ENCODE measurements at places on chromosomes 16 and 17.

DNA sequence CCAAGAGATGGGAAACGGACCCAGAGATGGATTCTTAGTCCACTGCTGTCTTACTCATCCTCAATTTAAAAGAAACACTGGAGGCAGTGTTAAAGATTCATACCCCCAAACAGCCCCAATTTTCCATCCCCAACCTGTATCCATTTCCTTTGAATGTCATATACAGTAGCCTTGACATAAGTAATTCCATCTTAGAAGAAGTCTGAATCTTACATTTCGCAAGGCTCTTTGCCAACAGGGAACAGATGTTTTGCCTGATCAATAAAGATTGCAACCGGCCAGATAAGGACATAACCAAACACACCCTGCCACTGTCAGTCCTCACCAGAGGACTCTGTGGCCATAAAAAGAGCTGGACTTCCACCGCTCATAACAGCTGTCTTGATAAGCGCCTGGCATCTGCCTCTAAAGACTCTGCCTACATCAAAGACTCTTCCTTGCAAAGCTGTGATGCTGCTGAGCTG lies 59.0 kb upstream of the MED9 start:
- DNase-seq, result no peak

GRCh38 chr17:14805348-14805747 lies 459.8 kb downstream of the PMP22 start:
- DNase-seq, result no peak

DNA sequence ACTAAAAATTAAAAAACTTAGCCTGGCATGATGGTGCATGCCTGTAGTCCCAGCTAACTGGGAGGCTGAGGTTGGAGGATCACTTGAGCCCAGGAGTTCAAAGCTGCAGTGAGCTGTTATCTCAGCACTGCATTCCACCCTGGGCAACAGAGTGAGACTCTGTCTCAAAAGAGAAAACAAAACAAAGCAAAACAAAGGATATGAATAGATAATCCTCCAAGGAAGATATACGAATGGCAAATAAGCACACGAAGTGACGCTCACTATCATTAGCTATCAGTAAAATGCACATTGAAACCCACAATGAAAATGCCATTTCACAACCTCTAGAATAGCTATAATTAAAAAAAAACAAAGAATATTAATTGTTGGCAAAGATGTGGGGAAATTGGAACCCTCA lies 386.2 kb upstream of the CCL2 start:
- no peak for DNase-seq

DNA sequence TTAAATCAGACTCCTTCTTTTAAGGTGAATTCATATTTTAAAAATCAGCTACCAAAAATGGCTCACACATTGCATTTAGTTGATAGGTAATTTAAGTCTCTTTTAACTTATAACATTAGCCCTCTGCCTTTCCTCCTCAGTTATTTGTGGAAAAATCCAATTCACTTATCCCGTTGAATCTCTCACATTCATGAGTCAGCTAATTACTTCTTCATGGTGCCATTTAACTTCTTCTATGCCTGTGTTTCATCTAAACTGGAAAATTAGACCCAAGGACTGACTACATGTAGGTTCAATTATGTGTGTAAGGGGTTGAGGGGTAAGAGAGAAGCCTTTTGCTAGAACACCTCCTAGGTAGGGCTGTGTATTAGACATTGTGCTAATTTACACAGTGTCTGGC lies 18.4 kb upstream of the SLFN5 start:
- DNase-seq, result no peak

DNA sequence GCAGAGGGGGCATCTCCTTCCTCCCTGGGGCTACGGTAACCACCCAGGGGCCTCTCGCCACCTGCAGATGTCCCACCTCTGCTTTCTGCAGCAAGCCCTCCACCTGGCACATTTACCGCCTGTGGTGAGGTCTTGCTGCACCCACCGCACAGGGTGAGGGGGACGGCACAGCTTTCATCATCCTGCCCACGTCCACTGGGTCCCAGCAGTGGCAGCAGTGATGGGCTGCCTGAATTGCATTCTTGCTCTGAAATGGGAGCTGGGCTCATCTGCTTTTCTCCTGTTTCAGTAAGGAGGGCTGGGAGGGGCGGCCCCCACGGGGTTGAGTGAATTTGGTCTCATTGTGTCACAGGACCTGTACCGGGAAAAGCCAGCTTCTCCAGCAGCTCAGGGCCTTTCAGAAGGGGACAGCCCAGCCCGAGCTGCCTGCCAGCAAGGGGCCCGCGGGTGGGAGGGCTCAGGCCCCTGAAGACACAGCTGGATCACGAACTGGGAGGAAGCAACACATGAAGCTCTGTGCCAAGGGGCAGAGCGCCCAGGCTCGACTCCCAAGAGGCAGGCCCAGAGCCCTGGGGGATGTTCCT lies 12.7 kb downstream of the DNAAF8 start:
- DNase-seq, result no peak

DNA sequence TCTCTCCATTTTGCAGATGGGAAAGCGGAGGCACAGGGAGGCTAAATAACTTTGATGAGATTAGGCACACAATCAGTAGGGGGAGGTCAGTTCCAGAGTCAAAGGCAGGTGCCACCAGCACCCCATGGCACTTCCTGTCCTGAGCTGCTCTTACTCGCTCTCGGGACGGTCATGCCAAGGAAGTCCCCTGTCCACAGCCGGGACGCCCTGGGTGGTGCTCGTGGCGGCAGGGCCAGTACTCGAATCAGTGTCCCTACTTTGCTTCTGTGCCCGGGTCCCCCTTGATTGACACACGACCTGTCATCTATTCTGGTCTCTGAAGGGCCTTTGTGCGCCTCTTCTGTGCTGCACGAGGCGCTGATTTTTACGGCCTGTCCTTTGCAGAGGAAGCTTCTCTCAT lies 31.3 kb downstream of the IRF8 start:
- DNase-seq, result no peak

- no peak for DNase-seq
Measured at GRCh38 chr17:81910840-81911276, 341 bp downstream of the PCYT2 start.

DNA sequence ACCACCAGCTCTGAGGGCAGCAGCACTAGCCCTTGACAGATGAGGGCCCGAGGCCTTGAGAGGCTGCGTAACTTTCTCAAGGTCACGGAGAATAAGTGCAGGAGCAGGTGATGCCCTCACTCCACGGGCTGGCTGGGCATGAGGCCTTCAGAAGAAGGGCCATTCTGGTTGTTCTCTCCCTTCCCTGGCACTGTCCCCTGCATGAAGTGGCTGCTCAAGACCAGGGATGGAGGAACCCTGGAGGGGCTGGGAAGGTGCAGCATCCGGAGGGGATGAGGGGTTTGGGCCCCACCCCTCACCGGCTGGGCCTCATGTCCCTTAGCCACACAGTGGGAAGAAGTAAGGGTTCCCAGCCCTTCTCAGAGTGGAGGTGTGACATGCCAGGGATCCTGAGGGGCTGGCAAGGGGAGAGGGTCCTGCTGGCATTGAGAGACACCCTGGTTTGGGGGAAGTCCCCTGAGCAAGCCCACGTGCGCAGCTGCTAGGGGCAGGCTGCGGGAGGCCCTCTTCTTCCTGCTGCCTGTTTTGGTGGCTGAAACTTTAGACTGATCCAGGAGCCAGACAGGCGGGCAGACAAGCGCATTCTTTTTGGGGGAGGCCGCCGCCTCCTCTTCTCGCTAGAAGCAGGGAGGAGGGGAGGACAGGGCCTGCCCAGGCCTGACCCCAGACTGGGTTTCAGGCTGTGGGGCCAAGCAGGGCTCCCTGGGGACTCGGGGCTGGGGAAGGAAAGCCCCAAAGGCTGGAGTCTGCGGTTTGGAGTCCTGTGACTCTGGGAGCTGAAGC lies 74.0 kb downstream of the N4BP1 start:
- no peak for DNase-seq

- peak; percentile 27 for DNase-seq
Measured at GRCh38 chr17:39196808-39197291, 619 bp downstream of the CACNB1 start.

DNA sequence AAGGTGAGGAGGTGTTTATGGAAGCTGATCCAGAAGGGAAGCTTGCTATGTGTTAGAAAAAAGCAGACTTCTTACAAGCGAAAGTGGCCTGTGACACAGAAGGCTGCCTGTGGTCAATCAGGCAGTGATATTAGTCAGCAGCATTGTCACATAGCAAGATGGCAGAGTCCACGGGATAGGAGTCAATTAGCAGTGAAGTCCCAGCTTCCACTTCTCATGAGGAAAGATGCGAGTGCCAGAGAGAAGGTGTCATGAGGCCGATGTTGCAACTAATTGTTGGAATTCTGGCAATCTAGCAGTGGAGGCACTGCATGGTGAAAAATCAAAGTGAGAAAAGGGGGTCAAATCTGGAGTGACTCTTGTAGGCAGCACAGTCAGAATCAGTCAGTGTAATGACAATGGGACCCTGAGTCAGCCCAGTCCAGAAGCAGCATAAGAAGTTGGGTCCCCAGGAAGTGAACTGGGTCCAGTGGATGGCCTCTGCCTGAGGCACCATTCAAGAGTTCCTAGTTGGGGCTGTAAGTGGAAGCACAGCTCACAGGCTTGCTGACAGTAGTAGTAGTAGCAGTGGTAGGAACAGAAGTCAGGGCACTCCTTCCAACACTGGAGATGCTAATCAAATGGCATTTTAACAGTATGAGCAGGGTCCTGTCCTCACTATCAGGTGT lies 85.1 kb downstream of the TNFRSF13B start:
- DNase-seq, result no peak

GRCh38 chr16:88339930-88340754 lies 42.6 kb upstream of the ZNF469 start:
- peak; percentile 77 for DNase-seq

DNA sequence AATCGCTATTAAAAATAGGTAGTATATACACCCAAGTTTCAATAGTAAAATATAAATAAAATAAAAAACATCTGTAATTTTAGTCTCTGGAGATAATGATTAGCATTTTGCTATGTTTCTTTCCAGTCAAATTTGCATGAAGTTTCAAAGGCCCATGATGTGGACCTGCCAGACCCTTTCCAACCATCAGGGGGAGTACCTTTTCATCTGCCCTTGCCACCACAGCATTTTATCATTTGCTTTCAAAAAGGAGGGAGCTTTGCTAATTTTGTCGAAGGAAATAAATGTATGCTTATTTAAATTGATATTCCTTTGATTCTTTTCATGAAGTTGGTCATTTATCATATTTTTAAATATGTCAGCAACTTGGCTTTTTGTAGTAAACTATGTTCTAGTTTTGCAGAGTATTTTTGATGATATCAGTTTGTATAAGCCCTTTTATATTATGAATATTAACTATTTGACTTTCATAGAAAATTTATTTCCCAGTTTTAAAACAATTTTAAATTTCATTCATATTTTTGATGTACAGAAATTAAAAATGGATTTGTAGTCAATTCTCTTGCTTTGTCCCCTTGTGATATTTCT lies 115.2 kb upstream of the NETO2 start:
- peak; percentile 50 for DNase-seq

DNA sequence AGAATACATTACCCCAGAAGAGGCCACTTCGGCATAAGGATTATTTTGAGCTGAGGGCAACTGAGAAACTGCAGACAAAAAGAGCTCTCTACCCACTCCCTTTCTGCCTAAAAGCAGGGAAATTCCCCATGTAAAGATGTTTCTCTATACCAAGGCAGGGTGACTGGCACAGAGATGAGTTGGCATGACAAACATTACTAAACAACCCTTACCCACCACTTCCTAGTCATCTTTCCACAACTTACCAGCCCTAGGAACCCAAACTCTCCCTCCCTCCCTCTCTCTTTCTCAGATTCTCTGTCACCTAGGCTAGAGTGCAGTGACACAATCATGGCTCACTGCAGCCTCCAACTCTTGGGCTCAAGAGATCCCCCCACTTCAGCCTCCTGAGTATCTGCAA lies 68.6 kb downstream of the EMP2 start:
- DNase-seq, result no peak

DNA sequence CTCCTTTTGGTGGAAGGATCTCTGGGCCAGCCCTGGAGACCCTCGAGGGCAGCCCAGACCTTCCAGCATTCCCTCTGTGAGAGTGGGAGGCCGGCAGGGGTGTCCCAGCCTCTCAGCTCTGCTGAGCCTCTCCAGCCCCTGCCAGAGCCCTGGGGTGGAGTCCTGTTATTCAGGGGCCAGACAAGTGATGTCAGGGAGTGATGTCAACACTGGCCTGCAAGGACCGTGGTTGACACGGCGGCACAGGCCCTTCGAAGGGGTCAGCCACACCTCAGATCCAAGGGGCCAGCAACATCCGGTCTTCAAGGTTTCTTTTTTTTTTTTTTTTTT lies 231.2 kb downstream of the KATNIP start:
- DNase-seq, result no peak

GRCh38 chr17:66399441-66399840 lies 97.0 kb downstream of the PRKCA start:
- no peak for DNase-seq

DNA sequence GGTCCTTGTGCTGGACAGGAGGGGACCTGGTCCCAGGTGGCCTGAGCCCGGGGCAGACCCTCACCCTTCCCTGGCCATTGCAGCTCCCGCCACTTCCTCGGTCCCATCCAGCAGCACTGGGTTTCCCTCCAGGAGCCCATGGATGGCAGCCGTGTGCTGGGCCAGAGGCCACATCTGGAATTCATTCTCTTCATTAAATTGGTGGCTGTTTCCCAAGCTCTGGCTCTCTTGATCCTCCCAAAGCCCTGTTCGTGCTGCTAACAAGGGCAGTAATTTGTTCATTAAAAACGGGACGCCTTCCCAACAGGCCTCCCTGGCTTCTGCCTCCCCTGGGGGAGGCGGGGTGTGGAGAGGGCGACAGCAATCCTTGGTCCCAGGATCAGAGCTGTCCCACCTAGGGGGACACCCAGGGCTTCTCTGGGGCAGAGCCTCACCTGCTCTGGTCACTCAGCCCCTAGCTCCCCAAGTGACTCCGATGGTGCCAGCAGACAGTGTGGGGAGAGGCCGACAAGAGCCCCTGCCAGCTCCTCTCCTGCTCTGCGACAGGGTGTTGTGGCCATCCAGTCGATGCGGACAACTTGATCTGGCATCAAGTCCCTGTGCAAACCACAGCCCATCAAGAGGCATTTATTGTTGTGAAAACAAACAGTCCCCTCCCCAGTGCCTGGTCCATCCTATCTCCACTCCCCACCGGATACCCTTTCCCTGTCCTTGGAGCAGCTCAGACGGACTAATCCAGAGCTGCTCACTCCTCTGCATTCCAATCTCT lies 44.0 kb downstream of the SDK2 start:
- no peak for DNase-seq

- DNase-seq, result no peak
Measured at GRCh38 chr16:88369447-88370008, 13.2 kb upstream of the ZNF469 start.

GRCh38 chr17:42512733-42513251 lies 23.2 kb upstream of the NAGLU start:
- no peak for DNase-seq

- no peak for DNase-seq
Measured at GRCh38 chr17:72089453-72089987, 31.3 kb upstream of the SOX9 start.

DNA sequence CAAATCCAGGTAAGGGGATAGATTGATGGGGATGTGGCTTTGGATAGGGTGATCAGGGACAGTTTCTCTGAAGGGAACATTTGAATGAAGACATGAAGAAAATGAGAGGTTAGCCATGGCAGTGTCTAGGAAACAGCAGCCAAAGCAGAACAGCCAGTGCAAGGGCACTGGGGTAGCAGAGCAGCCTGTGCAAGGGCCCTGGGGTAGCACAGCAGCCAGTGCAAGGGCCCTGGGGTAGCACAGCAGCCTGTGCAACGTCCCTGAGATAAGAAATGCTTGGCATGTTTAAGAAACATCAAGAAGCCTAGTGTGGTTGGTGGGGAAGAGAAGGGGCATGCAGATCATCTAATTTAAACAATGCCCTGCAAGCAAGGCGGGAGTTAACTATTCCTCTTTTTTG lies 128.5 kb downstream of the IRX5 start:
- DNase-seq, result no peak

All from HT-29 (cell line).